ENCODE measurements at places on chromosomes 2 and 18. TPM values are rescaled to one million over a fixed set of nuclear protein-coding genes. Genes with fewer than 3 reads are reported as not detected.

The SF3B6 gene
- 115 TPM for polyA plus RNA-seq

The MAL gene
- polyA plus RNA-seq = 2.0 TPM

The KIF3C gene
- polyA plus RNA-seq = 5.5 TPM

The BUB1 gene
- not detected for polyA plus RNA-seq

The COL4A4 gene
- polyA plus RNA-seq = 14.9 TPM

The CCDC85A gene
- polyA plus RNA-seq = 0.28 TPM

Data from aorta (tissue), 5 donors.